SJSA1 (cell line): ENCODE measurements at places on chromosomes 6 and 20.

DNA sequence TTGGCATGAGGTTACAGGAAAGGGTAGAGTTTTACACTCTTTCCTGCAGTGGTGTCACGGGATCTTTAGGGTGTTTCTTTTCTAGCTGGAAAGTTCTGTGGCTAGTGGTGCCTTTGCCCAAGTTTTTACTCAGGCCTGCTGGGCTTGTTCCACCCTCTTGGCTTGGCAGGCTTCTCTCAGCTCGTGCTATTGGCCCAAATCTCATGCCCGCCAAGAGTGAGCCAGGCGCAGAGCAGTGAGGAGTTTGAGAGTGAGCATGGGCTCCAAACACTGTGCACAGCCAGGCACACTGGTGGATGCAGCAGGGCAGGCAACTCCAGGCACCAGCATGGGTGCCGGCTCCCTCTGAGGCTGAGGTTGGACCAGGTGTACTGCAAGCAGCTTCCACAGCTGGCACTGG lies 206.5 kb downstream of the SAMD5 start:
- no peaks in the 10 kb centered on the region for H3K36me3 ChIP-seq
- H3K4me1 ChIP-seq, result no peaks in the 10 kb centered on the region; the same call in 1 of the 2 replicates
- H3K4me3 ChIP-seq, result no peak overlapping the region
- DNase-seq, result no peak
- no peak overlapping the region for H3K27ac ChIP-seq

- no peak overlapping the region for H3K4me3 ChIP-seq
- no peak overlapping the region for H3K27ac ChIP-seq
- no peaks in the 10 kb centered on the region for H3K4me1 ChIP-seq
- no peak for DNase-seq
These were observed 38.2 kb downstream of the FAM184A start for GRCh38 chr6:119040229-119040628.

- no peak for DNase-seq
- no peaks in the 10 kb centered on the region for H3K27me3 ChIP-seq
- no peak overlapping the region for H3K4me3 ChIP-seq
- H3K4me1 ChIP-seq, result peaks cover 41% of the 10 kb centered on the region
- no peaks in the 10 kb centered on the region; the same call in 1 of the 2 replicates for H3K36me3 ChIP-seq
- no peak overlapping the region for H3K27ac ChIP-seq
These were observed 281.2 kb upstream of the SUPT3H start for GRCh38 chr6:45658958-45659357.

DNA sequence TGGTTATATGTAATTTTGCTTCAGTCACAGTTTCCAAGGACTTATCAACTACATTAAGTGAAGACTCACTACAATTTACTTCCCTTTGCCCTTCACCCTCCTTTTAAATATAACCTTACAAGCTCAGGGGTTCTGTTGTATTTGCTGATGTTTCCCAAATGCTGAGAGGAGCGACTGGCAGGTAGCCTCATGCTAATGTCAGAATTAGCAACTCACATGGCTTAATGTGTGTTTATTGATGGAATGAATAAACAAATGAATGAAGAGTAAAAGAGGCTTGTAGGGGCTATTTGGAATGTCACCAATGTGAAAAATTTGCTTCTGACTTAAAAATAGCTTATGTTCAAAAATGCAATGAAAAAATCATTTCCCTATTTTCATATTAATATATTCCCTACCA lies 41.4 kb upstream of the MAP7 start:
- peaks cover 27% of the 10 kb centered on the region for H3K36me3 ChIP-seq
- H3K4me3 ChIP-seq, result no peak overlapping the region
- no peak for DNase-seq
- H3K27me3 ChIP-seq, result no peaks in the 10 kb centered on the region

- H3K36me3 ChIP-seq, result no peaks in the 10 kb centered on the region
- H3K4me1 ChIP-seq, result no peaks in the 10 kb centered on the region; the same call in 1 of the 2 replicates
- DNase-seq, result no peak
- H3K27ac ChIP-seq, result no peak overlapping the region
- H3K4me3 ChIP-seq, result no peak overlapping the region
These were observed 113.9 kb downstream of the ALDH8A1 start for GRCh38 chr6:134835993-134836392.

DNA sequence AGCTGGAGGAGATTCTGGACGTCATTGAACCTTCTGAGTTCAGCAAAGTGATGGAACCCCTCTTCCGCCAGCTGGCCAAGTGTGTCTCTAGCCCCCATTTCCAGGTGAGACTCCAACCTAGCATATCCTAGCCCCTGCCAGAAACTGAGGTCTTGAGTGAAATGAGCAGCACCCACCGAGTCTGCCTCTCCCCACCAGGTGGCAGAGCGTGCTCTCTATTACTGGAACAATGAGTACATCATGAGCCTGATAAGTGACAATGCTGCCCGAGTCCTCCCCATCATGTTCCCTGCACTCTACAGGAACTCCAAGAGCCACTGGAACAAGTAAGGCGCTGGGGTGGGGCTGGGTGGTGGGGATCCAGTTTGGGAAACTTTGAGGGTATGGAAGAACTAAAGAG lies 4.6 kb downstream of the MEA1 start:
- peaks cover 77% of the 10 kb centered on the region for H3K36me3 ChIP-seq
- peaks cover 7% of the 10 kb centered on the region; the same call in 1 of the 2 replicates for H3K4me1 ChIP-seq
- H3K27ac ChIP-seq, result no peak overlapping the region
- peak; percentile 28 for DNase-seq
- no peak overlapping the region for H3K4me3 ChIP-seq

- no peak for DNase-seq
- no peak overlapping the region for H3K4me3 ChIP-seq
- no peak overlapping the region for H3K27ac ChIP-seq
- no peaks in the 10 kb centered on the region for H3K27me3 ChIP-seq
These were observed 154.6 kb downstream of the CDKAL1 start for GRCh38 chr6:20688710-20689500.

DNA sequence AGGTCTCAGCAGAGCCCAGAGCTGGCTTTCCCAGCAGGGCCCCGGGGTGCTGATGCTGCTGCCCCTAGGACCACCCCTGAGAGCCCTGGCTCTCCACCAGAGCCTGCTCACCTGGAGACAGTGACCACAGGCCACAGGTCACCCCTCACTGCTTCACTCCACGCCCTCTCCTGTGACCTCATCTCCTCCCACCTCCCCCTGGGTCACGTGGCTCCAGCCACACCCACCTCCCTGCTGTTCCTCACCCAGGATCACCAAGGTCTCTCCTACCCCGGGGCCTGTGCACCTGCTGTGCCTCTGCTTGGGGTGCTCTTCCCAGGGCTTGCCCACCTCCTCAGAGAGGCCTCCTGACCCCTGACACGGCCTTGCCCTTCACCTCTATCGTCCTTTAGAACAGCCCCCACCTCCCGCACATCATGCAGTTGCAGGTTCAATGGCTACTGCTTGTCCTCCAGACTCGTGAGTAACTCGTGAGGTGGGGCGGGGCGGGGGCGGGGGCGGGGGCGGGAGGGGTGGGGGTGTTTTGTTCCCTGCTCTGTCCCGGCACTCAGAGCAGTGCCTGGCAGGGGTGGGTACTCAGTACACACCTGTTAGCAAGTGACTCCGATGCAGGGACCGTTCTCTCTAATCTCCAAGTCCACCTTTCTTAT lies 468.0 kb downstream of the PREX1 start:
- H3K27me3 ChIP-seq, result no peaks in the 10 kb centered on the region; the same call in 1 of the 2 replicates
- DNase-seq, result no peak
- H3K36me3 ChIP-seq, result no peaks in the 10 kb centered on the region
- H3K4me3 ChIP-seq, result no peak overlapping the region

DNA sequence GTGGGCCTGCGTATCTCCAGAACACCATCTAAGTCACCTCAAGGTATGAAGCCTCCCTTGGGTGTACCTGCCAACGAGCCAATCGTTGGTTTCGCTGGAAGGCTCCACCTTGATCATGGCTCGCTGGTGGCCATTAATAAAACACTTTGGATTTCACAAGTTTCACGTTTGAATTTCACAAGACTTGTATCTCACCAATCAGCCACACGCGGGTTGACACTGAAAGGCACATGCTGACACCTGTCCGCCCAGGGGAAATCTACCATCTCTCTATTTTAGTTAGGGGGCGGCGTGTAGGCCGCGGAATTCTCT lies 586 bp upstream of the HMGA1 start:
- no peak for DNase-seq
- H3K27me3 ChIP-seq, result no peaks in the 10 kb centered on the region
- peaks cover 15% of the 10 kb centered on the region; the same call in 1 of the 2 replicates for H3K36me3 ChIP-seq
- no peak overlapping the region for H3K27ac ChIP-seq
- peaks cover 25% of the 10 kb centered on the region for H3K4me1 ChIP-seq

- H3K4me3 ChIP-seq, result no peak overlapping the region
- H3K27me3 ChIP-seq, result no peaks in the 10 kb centered on the region
- peak overlapping the region; percentile 75 for H3K27ac ChIP-seq
- peak; percentile 84 for DNase-seq
- H3K4me1 ChIP-seq, result peaks cover 19% of the 10 kb centered on the region
These were observed 93.0 kb downstream of the ADTRP start for GRCh38 chr6:11685481-11686093.

DNA sequence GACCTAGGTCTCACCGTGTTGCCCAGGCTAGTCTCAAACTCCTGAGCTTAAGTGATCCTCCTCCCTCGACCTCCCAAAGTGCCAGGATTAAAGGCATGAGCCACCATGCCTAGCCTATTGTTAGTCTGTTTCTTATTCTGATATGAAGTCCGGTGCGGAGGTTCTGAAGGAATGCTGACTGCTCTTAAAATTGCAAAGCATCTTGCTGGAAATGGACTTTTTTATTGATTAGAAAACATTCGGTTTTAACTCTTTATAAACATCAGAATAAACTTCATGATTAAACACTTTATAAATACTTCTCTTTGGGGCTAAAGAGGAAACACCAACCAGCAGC lies 3.2 kb downstream of the TNFAIP3 start:
- H3K4me3 ChIP-seq, result no peak overlapping the region
- no peak overlapping the region for H3K27ac ChIP-seq
- H3K36me3 ChIP-seq, result peaks cover 47% of the 10 kb centered on the region
- no peaks in the 10 kb centered on the region for H3K27me3 ChIP-seq
- no peak for DNase-seq
